ENCODE measurements at places on chromosomes 6 and 20. TPM values are rescaled to one million over a fixed set of nuclear protein-coding genes. Genes with fewer than 3 reads are reported as not detected.

GRCh38 chr6:137240168-137240567, 21.0 kb upstream of the IFNGR1 start:
- DNase-seq = no peak

DNA sequence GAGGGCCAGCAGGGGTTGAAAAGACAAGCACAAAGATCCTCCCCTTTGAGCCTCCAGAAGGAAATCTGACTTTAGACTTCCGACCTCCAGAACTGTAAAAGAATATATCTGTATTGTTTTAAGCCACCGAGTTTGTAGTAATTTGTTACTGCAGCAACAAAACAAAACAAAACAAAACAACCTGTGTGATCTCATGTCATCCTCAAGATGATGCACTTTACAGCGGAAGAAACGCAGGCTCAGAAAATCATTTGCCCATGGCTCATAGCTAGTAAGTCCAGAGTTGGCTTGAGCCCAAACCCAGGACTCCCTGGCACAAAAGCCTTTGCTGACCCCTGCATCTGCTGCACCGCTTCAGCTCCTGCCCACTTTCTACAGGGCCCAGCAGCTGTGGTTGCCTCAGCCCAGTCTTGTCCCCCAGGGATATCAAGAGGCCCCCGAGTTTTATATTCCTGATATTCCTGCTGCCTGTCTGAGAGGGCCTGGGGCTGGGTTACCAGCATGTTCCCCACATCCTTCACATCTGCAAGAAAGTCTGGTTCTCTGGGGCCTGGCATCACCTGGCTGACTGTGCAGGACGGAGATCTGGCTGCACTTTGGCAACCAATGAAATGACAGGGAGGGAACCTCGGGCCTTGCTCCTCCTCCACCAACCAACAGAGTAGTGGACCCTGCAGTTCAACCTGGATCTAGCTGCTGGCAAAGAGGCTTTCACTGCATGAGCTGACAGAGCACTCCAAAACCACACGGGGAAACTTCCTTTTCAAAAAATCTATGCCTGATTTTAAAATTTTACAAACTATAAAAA, 56.9 kb downstream of the JPH2 start:
- DNase-seq = no peak

- no peak for DNase-seq
Measured at GRCh38 chr6:122772724-122773415, 6.6 kb upstream of the FABP7 start.

DNA sequence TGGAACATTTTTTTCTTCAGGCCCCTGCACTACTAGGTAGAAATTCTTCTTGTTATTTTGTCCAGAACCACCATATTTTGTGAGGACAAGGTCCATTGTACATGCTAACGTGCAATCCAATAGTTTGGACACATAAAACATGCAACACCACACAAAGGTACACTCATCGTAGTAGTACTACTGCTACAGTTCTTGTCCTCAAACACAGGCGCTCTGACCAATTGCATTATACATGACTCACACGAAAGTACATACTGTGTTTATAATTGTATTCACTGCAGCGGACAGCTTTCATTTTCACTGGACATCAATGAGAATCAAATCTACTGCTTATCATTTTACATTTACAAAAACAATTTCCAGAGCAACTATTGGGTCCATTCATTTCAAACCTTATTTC, 15.3 kb upstream of the SMLR1 start:
- DNase-seq = no peak

- no peak for DNase-seq
Measured at GRCh38 chr6:88302769-88303225, 136.7 kb upstream of the CNR1 start.

DNA sequence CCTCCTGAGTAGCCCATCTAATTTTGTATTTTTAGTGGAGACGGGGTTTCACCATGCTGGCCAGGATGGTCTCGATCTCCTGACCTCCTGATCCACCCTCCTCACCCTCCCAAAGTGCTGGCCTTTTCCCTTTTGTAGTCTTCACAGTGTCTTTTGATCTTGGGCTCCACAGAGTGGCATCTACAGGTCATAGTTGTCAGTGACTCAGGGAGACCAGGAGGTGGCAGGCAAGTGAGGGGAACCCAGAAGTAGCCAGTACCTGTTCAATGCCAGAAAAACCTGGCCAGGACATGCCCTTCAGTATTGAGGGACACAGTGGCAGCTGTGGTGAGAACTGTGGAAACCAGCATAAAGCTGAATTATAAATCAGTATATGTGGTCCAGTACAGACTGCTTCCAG, 19.6 kb downstream of the RPP21 start:
- DNase-seq = no peak

DNA sequence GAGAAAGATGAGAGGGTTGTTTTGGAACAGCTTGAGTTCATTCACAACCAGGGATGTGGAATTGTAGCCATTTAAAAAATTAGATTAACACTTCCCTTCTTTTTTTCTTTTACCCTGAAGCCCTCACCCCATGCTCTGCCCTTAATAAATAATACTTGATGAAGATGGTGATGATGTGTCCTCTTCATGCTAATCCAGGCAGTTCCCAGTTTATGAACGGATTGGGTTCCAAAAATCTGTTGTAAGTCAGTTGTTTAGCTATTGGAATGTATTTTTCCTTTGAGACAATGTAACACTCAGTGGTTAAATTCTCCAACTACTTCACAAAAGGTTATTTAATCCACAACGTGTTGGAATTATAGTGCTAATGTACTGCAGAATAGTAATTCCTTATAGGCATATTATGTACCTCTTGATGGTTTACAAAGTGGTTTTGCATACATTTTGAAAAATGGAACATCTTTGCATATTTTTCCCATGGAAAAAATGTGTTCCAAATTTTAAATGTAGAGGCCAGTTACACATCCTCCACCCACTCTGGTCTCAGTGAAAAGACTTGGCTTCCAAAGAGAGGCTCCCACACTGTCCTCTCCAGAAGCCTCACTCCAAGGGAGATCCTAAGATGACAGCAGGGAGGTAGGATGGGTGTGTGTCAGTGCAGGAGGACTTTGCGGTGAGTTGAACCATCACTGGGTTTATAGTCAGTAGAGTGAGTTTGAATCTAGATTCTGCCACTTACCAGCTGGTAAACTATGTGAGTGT, 45.8 kb upstream of the CEP162 start:
- DNase-seq = no peak

GRCh38 chr6:157646012-157646411, 177.0 kb upstream of the SNX9 start:
- no peak for DNase-seq

GRCh38 chr20:52747845-52748284, 224.3 kb upstream of the TSHZ2 start:
- no peak for DNase-seq

DNA sequence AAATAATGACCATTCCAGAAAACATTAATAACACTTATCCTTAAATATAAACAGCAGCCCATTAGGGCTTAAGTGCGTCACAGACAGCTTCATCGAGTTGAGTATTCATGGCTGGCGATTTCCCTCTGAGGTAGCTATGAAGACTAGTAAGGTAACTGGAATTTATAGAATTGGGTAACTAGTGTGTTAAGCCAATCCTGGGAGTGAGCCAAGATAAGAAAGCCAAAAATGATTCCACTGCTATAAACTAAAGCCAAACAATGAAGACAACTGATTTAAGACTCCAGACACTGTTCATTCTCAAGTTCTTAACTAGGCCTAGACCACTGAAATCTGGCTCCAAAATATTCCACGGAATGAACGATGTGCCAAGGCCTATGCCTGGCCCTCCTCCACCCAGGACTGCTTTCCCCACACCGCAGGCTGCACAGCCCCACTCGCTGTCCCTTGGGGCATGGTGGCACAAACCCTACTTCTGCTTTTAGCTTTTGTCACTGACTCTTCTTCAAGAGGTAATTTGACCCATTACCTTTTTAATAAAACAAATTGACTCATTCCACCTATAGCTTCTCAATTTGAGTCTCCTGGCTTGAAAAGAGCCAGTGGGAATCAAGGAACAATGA, 66.0 kb downstream of the BLOC1S5 start:
- DNase-seq = no peak

- DNase-seq = no peak
Measured at GRCh38 chr20:1186367-1186991, 1.7 kb upstream of the TMEM74B start.

DNAH8 gene
- total RNA-seq = 0.05 TPM

ADGRF1 gene
- total RNA-seq = 36.0 TPM

CLPSL2 gene
- total RNA-seq = not detected

KCNG1 gene
- 78.8 TPM for total RNA-seq

TBC1D22B gene
- 13.6 TPM for total RNA-seq

ZNF341 gene
- 5.8 TPM for total RNA-seq

CST4 gene
- 56.8 TPM for total RNA-seq

PRRT1 gene
- total RNA-seq = 2.7 TPM

CST1 gene
- 409 TPM for total RNA-seq

TTBK1 gene
- total RNA-seq = 1.7 TPM

HELZ2 gene
- 24.2 TPM for total RNA-seq

KIAA1755 gene
- total RNA-seq = 4.7 TPM

MAP7 gene
- 45.4 TPM for total RNA-seq

All from type B pancreatic cell (in vitro differentiated cells).